ENCODE measurements at places on chromosomes 16 and 17.

DNA sequence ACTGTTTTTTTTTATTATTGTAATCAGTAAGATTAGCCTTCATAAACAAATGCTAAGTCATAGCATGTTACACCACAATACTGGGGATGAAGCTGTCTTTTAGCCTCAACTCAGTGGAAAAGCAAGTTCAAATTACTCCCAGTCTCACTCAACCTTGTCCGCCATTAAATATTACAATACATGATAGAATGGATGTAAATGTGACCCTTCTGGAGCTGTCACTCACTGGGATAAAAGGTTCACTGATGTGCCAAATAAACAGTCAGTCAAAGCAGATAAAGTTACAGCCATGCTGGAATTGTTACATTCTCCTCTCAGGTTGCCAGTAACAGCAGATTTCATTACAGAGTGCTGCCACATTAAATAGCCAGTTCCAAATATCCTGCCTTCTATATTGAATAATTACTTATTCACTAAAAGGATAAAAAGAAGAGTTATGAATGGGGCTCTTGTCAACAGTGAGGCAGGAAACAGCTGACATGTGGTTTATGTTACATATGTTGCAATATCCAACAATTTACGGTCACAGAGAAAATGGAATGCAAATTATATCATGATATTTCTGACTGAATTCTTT is 53.4 kb downstream of the BRIP1 start:
- no peak for DNase-seq

GRCh38 chr16:12293913-12294312 is 317.4 kb downstream of the SNX29 start:
- no peak for DNase-seq

- no peak for DNase-seq
Observed at GRCh38 chr17:49990331-49990730, 4.7 kb downstream of the DLX3 start.

GRCh38 chr17:7356072-7356549 is 1.2 kb downstream of the TMEM95 start:
- DNase-seq: peak; percentile 92

DNA sequence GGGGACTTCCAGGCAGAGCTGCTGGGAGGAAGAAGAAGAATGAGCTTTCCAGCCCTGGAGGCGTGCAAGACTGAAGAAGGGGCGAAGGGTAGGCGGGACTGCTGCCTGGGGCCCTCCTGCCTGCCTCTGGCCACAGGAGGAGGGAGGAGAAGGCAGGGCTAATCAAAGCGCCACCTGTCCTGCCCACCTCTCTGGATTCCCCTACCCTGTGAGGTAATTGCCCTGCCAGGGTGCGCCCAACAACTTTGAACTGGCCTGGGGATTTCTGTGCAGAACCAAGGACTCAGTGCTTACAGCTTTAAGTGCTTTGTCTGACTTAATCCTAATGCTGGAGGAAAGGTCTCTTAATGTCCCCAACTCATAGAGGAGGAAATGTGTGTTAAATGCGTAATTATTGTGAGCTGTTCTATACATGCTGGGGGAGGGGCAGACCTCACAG is at the start of gene NOXO1:
NOXO1 (minus strand) TSS at position 72 of the 439 bp plus-strand sequence. CDS start 290 bp downstream, outside the sequence.
- DNase-seq: no peak

GRCh38 chr17:79002796-79003593 is 6.6 kb downstream of the CANT1 start:
- DNase-seq: no peak

DNA sequence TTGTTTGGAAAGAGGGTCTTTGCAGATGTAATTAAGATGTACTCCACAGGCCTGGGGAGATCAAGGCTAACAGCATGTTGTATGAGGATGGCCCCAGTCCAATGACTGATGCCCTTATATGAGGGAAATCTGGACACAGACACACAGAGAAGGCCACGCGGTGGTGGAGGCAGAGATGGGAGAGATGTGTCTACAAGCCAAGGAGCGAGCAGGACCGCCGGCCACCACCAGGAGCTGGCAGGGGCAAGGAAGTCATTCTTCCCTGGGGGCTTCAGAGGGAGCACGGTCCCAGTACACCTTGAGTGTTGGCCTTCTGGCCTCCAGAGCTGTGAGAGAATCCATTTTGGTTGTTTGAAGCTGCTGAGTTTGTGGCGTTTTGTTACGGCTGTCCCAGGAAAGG is 14.7 kb downstream of the SOCS3 start:
- no peak for DNase-seq

- DNase-seq: peak; percentile 4
Observed at GRCh38 chr17:21129023-21129681, 2.4 kb downstream of the DHRS7B start.

DNA sequence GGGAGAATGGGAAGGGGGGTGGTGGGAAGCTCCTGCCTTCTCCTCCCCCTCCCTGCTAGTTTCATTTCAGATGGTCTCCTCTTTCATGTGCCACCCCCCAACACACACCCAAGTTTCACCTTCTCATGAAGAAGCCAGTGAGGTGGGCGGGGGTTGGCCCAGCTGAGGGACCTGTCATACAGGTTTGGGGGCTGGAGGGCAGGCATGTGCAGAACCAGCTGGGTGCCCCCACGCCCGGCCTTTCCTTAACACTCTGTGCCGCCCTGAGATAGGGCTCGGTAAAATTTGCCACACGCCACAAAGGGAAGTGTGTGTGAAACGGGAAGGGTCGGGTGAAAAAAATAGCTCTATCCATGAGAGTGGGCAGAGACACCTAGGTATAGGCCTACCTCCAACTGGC is 57.4 kb downstream of the PIPOX start:
- DNase-seq: no peak

GRCh38 chr17:19303367-19303776 is 59.2 kb downstream of the B9D1 start:
- DNase-seq: no peak

GRCh38 chr16:64586781-64587180 is 535.1 kb downstream of the CDH11 start:
- DNase-seq: no peak

- DNase-seq: no peak
Observed at GRCh38 chr16:69179328-69180010, 7.5 kb upstream of the SNTB2 start.

GRCh38 chr16:4410335-4411075 is 5.9 kb downstream of the CORO7 start:
- no peak for DNase-seq

- DNase-seq: no peak
Observed at GRCh38 chr16:83400234-83400633, 407.5 kb upstream of the HSBP1 start.

GRCh38 chr16:88993166-88993761 is 16.3 kb upstream of the CBFA2T3 start:
- DNase-seq: peak; percentile 21

- no peak for DNase-seq
Observed at GRCh38 chr17:50722746-50723145, 3.3 kb downstream of the LUC7L3 start.

GRCh38 chr16:85857406-85857805 is 41.6 kb upstream of the IRF8 start:
- no peak for DNase-seq

GRCh38 chr17:40358323-40359038 is 6.1 kb downstream of the GJD3 start:
- peak; percentile 91 for DNase-seq

GRCh38 chr17:70107904-70108565 is 33.0 kb downstream of the KCNJ16 start:
- DNase-seq: no peak

GRCh38 chr17:28724500-28725165 is 1.4 kb downstream of the TLCD1 start:
- no peak for DNase-seq

DNA sequence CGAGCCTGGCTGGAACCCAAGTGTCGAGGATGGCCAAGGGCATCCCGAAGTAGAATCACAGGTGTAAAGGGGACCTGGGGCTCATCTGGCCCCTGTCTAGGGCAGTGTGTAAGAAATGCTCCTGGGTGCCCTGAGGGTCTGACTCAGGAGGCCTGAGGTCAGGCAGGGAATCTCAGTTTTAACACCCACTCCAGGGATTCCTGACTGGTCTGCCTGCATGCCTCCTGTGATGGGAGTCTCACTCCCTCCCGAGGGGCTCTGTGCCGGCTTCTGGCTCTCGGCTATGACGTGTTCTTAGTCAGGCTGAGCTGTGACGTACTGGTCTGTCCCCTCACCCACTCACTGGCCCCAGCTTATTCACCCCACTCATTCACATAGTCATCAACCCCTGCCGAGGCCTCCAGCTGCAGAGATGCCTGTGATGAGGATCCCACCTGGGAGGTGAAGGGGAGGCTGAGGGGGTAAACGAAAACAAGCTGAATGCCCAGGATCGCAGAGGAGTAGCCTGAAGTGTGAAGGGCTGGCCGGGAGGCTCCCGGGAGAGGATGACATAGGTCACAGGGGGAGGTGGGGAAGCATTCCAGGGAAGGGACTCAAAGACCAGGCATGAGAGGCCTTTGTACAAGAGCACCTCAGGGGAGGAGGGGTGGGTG is 23.8 kb downstream of the FAM83G start:
- DNase-seq: no peak

GRCh38 chr16:75527825-75528299 is 8.0 kb downstream of the CHST5 start:
- DNase-seq: no peak

GRCh38 chr16:119835-120491 is 18.5 kb downstream of the NPRL3 start:
- no peak for DNase-seq

- no peak for DNase-seq
Observed at GRCh38 chr17:35750526-35751395, 2.3 kb downstream of the GAS2L2 start.

DNA sequence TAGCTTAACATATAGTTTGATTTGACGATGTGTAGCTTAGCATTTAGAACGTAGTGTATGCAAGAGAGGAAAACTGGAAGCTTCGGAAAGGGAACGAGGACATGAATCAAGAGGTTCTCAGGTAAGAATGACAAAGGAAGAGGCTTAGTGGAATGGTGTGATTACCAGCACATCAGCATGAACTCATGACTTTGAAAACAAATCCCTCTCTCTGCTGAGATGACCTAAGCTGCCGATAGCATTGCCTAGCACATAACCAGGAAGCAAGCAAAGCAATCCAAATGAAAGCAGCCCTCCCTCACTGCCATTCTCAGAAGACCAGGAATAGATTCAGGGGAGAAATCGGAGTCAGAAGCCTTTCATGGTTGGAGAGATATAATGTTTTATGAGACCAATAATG is 51.3 kb upstream of the CCL1 start:
- DNase-seq: no peak

- DNase-seq: no peak
Observed at GRCh38 chr17:72501404-72502370, 380.9 kb downstream of the SOX9 start.

- no peak for DNase-seq
Observed at GRCh38 chr16:70508752-70509151, 14.6 kb downstream of the COG4 start.

DNA sequence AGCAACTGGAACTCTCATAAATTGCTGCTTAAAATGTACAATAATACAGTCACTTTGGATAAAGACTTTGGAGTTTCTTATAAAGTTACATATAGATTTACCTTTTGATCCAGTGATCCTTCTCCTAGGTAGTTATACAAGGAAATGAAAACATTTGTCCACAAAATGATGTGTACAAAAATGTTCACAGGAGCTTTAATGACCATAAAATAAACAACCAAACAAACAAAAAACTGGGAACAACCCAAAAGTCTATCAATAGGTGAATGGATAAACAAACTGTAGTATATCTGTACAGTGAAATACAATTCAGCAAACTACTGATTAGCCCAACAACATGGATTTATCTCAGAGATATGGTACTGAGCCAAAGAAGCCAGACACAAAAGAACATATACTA is 37.6 kb downstream of the TTLL6 start:
- no peak for DNase-seq

DNA sequence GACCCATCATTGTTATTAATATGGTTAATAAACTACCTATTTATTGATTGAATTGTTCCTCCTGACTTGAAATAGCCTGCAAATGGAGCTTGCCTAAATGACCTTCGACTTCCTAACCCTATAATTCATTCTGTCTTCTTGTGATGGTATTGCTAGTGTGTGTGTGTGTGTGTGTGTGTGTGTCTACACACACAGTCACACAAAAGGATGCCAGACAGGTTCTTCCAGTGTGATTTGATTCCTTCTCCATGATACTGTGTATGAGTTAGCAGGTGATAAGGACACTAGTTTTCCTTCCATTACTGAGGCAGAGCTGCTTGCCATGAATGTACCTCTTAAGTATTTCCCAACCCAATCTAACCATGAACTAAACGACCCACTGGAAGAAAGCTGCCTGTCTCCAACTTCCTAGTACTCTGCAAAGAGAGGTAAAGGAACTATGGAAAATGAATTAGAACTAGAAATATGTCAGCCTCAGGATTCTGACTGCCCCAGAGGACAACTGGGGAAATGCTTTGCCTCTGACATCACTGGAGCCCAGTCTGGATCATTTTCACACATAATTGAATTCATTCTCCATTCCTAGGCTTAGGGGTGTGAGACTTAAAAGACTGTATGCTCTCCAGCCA is 3.5 kb upstream of the CDC6 start:
- DNase-seq: no peak

DNA sequence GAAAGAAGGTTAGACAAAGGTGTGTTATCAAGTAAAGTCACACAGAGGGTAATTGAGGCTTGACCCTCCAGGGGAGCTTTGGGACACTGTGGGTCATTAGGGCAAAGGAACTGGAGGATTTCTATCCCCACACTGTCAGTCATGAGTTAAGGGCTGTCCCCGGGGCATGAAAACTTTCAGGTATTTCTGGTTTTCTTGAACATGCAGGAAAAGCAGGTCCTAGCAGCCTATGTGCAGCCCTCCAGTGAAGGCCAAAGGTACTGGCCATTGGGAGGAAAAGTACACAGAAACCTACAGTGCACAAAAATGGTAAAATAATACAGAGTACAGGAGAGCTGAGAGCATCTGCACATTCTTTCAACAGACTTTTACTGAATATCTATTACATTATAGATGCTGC is 44.4 kb upstream of the SCNN1B start:
- DNase-seq: no peak

GRCh38 chr17:31472137-31472536 is 80.7 kb downstream of the RAB11FIP4 start:
- no peak for DNase-seq

- DNase-seq: peak; percentile 68
Observed at GRCh38 chr17:46020023-46020761, 21.1 kb downstream of the STH start.

DNA sequence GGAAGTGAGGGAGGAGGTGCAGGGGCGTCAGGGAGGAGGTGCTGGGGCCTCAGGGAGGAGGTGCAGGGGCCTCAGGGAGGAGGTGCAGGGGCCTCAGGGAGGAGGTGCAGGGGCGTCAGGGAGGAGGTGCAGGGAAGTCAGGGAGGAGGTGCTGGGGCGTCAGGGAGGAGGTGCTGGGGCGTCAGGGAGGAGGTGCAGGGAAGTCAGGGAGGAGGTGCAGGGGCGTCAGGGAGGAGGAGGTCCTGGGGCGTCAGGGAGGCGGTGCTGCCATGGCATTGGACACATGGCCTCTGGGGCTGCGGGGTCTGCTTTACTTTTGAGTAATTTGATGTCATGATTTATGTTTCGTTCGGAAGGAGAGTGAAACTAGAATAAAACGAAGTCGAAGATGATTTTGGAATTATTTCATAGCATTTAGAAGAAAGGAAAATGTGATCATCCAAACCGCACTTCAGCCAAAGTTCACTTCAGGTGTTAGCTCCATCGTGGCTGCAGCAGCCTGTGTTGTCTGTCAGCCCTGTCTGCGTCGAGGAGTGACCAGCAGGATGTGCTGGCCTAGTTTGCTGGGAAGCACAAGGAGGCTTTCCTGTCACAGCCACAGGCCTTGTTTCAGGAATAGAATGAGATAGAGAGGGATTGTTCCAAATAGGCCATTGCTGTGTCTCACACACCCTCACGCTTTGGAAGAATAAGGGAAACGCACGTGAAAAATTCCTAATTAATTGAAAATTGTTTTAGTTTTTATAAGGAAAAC is 42.8 kb downstream of the RAB11FIP3 start:
- no peak for DNase-seq

- DNase-seq: no peak
Observed at GRCh38 chr16:54817432-54817831, 113.2 kb upstream of the IRX5 start.

Measured in CD4-positive, alpha-beta T cell treated with Interleukin-6 for 4 hours (primary cell).